ENCODE measurements at places on chromosomes 2 and 18. TPM values are rescaled to one million over a fixed set of nuclear protein-coding genes. Genes with fewer than 3 reads are reported as not detected.

GRCh38 chr2:44430342-44430741 is 68.6 kb downstream of the CAMKMT start:
- DNase-seq, result no peak

GRCh38 chr2:165720511-165720910 is 73.5 kb downstream of the GALNT3 start:
- DNase-seq, result no peak

The SERPINB2 gene
- not detected for total RNA-seq

GRCh38 chr18:77181950-77182707 is 49.5 kb upstream of the MBP start:
- DNase-seq, result no peak

GRCh38 chr18:36199691-36200295 is 12.5 kb downstream of the MOCOS start:
- DNase-seq, result no peak

DNA sequence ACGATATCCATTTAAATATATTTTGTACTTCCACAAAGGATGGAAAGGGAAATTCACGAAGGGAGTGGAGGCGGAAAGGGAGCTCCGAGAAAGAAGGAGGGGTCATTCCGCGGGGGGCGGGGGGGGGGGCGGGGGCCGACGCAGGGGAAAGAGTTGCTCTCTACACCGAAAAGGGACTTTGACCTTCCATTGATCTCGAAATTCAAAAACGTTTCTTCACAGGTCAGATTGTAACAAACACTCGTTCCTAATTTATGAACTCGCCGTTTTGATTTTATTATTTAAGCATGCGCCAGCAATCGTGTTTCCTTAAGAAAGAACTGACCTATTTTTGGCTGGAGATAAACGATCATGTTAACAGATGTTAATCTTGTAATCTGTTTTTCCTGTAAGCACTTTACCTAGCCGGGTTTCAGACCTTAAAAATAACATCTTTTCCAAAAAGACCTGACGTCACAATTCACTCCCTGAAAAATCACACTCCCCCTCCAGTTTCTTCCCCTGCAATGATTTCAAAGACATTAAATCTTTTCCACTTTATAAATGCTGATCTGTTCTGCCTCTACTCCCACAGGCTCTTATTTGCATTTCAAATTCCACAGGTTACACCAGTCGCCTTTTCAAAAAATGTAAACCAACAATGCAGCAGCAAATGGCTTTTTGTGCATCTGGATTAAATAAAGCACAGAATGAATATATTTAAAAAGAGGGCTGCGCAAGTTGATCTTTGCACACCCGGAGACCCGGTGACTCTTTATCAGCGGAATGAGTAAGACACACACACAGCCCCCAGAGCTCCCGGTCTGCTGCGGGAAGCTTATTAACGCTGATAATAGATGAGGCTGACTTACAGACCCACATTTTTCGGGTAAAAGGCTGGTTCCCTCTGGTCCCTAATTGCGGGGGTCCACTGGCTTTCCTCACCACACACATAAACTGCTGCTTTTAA is 1.6 kb downstream of the ZNF516 start:
- no peak for DNase-seq

The VWA3B gene
- total RNA-seq, result not detected

DNA sequence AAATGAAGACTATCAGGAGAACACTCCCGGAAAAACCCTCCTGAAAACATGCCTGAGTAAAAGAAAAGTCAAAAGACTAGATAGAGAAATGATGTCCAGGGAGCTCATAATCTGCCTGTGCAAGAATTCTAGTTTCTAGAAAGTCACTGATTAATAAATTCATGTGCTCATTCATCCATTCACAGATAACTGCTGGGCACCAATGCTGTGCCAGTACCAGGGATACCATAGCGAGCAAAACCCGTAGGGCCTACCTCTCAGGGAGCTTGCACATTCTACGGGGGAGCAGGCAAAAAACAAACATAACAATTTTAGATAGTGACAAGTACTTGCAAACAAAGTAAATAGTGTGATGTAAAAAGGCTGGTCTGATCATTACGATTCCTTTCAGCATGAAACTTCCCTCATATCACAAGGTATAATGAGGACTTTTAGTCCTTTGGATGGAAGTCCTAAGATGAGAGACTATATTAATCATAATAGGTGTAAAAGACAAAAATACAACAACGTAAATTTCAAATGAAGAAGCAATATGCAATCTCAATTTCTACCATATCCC is 289.9 kb downstream of the AFF3 start:
- DNase-seq, result no peak

- no peak for DNase-seq
Measured at GRCh38 chr2:195830968-195831950, 174.2 kb downstream of the SLC39A10 start.

The POLE4 gene
- total RNA-seq, result 34.9 TPM

- no peak for DNase-seq
Measured at GRCh38 chr18:31436825-31437224, 10.7 kb upstream of the DSG3 start.

GRCh38 chr2:130843321-130843985 is 6.7 kb downstream of the ARHGEF4 start:
- DNase-seq, result no peak

The CD226 gene
- total RNA-seq, result 74.0 TPM

- no peak for DNase-seq
Measured at GRCh38 chr2:239471011-239471792, 70.4 kb upstream of the HDAC4 start.

DNA sequence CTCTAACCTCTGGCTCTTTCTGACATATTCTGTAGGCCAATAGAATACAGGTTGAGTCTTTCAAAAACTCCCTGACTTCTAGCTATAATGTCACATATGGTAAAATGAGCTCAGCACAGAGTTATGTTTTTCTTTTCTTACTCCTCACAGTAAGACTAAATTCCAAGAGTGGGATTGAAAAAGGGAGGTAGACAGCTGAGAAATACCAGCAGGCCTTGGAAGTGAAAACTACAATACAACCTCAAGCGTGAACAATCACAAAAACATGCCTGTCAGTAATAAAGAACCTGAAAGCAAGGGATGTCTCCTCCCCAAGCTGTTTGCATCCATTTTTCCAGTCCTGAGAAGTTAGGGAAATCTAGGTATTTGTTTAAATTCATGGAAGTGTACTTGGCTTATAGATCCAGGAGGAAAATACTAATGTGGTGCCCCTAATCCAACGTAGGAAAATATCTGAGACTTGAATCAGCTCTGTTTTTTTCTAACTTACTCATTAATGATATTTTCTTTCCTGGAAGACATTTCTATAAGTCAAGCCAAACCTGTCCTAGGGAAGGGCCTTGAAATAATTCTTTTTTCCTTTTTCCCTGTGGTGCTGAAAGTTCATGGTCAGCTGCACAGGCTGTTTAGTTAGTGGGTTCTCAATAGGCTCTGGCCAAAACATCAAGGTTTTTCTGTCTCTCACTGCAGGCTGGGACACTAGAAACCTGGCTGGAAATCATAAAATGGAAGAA is 167.9 kb upstream of the SPATS2L start:
- DNase-seq, result no peak

DNA sequence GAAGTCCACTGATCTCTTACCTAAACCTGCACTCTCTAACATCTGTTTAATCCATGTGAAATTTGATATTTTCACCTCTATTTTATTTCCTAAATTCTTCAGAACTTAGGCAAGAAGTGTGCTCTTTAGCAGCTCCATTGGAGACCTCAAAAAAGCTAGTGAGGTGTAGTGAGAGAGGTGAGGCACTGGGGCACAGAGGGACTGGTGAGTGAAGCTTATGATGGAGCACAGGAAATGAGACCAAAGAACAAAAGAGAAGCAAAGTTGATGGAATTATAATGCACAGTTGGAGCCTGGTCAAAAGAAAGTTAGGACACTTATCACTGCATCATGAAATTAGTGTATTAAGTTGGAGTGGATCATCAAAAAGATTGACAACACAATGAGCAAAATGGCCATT is 1050.7 kb upstream of the NRXN1 start:
- DNase-seq, result no peak

GRCh38 chr2:174681099-174682006 is 82.9 kb downstream of the CHRNA1 start:
- DNase-seq, result no peak

DNA sequence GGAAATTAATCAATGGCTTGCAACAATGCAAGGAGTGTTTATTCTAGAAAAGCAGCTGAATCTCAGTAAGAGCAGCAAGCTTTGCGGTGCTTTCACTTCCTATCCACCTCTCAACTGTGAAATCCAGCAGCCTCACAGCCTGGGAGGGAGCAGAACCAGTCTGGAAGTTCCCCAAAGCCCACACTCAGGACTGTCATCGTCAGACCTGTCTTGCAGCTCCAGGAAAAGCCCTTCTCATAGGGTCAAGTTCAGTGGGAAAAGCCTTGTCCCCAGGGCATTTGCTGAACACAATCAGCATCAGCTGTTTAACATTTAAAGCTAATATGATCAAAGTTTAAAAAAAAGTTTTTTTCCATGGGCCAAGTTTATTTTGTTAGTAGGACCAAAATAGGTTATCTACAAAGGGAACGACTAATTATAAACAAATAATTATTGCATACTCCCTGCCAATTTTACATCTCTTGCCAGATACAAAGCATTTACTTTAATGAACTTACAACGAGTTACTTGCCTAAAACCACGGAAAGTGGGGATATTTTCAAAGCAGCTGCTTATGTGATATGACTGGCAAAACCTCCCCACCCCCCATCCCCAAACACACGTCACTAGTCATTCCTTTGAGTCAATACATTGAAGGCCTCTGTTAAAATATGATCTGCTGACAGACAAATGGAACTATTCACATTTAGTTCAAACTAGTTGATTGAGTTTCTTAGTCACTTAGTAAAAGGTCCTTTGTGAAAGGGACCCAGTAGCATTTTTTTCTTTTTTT is 36.8 kb downstream of the PARD6G start:
- DNase-seq, result no peak

GRCh38 chr18:44763327-44763726 is 82.6 kb downstream of the SETBP1 start:
- DNase-seq, result no peak

DNA sequence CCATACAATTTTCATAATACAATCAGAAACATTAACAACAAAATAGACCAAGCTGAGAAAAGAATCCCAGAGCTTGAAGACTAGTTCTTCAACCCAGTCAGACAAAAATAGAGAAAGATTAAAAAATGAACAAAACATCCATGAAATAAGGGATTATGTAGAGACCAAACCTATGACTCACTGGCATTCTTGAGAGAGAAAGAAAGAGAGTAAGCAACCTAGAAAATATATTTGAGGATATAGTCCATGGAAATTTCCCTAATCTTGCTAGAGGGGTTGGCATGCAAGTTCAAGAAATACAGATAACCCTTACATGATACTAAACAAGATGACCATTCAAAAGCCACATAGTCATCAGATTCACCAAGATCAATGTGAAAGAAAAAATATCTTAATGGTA is 281.7 kb downstream of the CCDC85A start:
- DNase-seq, result no peak

The ITGB6 gene
- total RNA-seq, result not detected

All from CD4-positive, alpha-beta T cell (primary cell).